ENCODE measurements at places on chromosomes 3 and 15.

DNA sequence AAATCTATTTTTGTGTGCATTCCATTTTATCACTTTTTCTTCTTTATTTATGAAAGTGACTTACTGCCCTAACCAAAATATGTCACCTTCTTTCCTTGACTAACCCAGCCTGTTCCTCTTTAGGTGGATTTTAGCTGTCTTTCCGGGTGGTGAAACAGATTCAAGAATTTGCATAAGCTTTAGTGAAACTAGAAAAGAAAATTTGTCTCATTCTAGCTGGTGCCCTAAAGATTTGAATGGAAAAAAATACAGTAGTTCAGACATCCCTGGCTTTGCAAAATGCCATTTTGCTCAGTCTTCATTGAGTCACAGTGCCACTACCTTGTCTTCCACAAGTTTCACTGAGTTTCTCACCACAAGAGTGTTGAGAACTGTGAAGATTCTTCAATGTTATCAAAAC is 28.2 kb upstream of the CCDC50 start:
- DNase-seq, result no peak

GRCh38 chr3:182180654-182181385 is 469.1 kb downstream of the SOX2 start:
- no peak for DNase-seq

DNA sequence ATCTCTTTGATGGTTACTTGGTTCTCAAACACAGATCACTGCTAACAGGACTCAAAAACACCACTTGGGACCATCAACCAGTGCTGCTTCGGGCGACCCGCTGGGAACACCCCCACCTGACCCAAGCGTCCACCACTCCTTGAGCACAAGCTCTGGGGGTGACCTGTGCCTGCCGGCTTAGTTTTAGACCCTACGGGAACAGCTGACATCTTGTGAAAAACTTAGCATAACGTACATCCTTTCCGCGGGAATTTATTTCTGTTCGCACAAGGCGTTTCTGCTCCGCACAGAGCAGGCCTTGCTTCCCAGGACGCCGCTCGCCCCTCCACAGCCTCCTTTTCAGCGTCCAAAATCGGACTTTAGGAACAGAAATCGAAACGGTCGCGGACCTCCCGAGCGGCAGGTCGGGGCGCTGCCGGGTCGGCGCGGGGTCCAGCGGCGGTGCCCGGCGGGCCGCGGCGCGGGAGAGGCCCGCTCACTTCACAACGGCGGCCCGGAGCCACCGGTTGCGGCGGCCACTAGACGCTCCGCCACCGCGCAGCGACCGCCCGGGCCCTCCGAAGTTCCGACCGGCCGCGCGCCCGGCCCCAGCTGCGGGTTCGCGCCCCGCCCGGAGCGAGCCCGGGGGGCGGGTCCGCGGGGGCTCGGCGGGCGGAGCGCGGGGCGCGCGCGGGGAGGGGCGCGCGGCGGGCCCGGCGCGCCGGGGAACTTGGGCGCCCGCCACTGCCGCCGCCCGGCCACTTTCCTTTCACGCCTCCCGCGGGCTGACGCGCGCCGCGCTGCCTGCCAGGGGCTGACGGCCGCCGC is 959 bp downstream of the SFMBT1 start:
- DNase-seq, result no peak

DNA sequence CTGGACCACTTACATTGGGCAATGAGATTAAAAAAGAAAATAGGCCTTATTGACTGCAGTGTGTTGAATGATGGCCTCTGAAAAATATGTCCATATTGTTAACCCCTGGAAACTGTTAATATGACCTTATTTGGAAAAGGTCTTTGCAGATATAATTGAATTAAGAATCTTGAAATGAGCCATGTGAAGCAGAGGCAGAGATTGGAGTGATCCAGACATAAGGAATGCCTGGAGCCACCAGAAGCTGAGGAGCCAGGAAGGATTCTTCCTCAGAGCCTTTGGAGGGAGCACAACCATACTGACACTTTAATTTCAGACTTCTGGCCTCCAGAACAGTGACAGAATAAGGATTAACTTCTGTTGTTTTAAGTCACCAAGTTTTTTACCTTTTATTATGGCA is 510.4 kb upstream of the AGTR1 start:
- DNase-seq, result no peak

- no peak for DNase-seq
Observed at GRCh38 chr15:33960549-33960935, 7.8 kb upstream of the CHRM5 start.

GRCh38 chr15:99016680-99017321 is 9.2 kb upstream of the PGPEP1L start:
- DNase-seq, result no peak

- DNase-seq, result no peak
Observed at GRCh38 chr3:52185837-52186236, 12.1 kb upstream of the ALAS1 start.

DNA sequence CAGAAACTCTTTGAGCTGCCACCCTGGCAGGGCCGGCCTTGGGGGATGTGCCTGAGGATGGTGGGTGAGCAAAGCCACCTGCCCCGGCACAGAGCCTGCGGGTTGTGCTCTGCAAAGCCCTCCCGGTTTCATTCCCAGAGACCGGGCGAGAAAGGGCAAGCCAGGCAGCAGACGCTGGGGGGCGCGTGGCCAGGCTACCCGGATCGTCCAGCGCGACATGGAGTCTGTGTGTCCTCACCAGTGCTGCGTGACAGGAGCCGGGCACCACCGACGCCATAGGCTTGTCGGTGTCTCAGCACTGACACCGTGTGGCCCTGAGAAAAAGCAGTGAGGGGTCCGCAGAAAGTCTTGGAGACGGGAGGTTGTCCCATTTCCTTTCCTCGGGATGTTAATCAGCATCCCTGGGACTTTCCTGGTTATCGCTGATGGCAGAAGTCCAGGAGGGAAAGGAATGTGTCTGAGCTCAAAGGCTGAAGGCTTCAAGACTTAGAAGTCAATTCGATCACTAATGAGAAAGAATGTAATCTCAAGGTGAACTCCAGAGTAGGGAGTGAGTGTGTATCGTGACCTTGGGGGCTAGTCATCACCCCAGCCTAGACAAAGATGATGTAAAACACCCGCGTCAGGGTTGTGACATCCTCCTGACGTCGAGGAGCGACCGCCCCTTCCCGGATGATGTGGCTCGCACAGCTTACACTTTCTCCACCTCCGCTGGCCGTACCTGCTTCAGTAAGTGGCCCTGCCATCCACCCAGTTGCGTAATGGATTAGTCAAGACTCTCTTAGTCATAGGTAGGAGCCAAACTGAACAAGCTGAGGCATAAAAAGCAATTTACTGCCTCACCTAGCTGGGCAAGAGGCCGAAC is 36.3 kb upstream of the PLA2G4E start:
- DNase-seq, result peak; percentile 51

GRCh38 chr3:175965036-175965435 is 1105.9 kb downstream of the NAALADL2 start:
- no peak for DNase-seq

GRCh38 chr3:111723293-111724215 is 128.4 kb upstream of the ZBED2 start:
- DNase-seq, result no peak

DNA sequence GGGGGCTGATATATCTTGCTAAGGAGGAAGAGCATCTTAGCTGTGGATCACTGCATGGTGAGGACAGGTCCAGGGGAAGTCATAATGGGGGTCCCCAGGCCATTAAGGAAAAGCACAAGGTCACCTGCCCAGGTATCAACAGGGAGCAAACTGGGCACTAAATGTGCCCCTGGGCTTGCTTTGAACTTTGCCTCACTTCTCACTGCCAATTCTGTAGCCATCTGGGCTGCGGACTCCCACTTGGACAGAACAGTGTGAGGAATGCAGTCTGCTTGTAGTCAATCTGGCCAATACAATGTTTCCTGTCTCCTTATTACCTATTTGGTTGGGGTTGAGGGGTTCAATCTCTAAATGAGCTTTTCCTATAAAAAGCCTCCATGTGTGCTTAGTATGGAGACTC is 21.3 kb downstream of the ARRDC4 start:
- DNase-seq, result no peak

DNA sequence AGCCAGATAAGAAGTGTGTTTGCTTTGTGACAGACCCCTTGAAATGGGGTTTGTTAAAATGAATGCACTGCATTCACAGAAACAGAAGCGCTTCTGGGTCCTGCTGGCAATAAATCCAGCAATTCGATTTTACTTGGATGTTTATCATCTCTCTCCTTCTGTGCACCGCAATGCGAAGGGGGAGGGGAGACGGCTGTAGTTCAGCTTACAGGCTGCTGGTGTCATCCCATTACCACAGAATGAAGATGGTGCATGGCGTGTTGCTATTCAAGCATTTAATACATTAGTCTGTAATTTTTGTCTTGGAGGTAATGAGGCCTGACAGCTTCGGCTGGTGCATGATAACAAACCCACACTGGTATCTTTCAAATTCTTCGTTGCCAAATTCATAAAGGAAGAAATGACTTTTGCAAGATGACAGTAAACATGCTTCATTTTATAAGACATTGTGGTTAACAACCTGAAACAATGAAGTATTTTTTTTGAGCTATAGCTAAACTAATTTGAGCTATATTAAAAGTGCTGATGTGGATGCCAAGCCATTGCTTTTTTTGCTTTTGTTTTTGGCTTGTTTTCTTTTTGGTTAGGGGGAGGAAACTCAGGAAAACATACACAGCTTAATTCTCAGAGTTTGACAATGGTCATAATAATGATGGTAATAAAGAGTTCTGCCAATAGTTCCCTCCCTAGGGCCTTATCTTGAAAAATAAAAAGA is 418.3 kb downstream of the OTOL1 start:
- DNase-seq, result no peak

- no peak for DNase-seq
Observed at GRCh38 chr15:69869291-69869690, 228.4 kb downstream of the TLE3 start.

GRCh38 chr3:106213954-106214353 is 345.1 kb upstream of the CBLB start:
- no peak for DNase-seq

DNA sequence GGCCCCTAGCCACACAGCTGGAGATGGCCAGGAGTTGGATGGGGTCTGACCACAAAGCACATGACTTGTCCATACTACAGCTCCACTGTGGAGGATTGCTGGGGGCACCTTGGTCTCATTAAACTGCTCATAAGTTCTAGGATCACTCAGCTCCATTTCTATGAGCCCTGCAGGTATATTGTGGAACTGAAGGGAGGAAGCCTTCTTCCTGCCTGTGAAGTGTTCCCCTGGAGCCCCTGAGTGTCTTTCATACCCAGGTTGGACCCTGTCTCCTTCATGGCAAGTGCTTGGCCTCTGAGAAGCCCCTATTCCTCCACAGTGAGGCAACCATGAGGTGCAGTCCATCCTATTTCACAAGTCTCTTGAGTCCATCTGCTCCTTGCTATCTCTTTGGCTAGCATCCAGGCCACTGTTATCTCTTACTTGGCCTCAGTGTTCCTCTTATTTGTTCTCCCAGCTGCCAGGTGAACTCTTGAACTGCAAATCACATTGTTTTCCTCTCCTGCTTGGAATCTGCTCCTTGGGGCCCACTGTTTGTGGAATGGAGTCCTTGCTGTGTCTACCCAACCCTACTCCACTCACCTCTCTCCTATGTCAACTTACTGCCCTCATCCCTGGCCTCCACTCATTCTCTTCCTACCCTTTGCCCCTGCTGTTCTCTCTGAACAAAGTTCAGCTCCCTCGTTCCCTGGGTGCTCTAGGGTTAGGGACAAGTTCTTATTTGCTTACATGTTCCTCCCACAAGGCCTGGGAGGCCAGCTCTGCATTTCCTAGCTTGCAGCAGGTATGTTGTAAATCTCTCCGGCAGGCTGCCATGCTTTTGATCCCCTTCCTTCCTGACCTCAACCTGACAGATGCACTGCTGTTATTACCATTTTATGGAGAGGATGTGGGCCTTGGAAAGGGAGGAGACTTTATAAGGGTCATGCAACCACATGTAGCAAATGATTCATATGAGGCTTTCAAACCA is 1.2 kb downstream of the ACOX2 start:
- no peak for DNase-seq

GRCh38 chr3:66625505-66626216 is 124.8 kb upstream of the LRIG1 start:
- no peak for DNase-seq

DNA sequence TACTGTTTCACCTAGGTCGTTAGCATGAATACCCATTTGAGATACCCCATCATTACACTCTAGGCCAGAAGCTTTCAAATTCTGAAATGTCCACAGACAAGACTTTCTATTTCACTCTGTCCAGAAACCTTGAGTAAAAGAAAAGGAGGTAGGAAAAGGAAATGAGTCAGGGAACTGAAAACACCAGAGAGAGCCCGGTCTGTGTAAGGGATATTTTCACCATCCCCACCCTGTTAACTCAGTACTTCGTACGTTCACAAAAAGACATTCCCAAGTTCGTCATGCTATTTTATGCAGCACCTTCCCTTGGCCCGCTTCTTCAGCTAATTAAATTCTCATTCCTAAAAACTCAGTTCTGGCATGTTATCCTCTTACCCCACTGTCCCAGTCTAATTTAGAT is 89.4 kb upstream of the SOX2 start:
- no peak for DNase-seq

- DNase-seq, result no peak
Observed at GRCh38 chr3:110165370-110165743, 828.0 kb upstream of the DPPA4 start.

DNA sequence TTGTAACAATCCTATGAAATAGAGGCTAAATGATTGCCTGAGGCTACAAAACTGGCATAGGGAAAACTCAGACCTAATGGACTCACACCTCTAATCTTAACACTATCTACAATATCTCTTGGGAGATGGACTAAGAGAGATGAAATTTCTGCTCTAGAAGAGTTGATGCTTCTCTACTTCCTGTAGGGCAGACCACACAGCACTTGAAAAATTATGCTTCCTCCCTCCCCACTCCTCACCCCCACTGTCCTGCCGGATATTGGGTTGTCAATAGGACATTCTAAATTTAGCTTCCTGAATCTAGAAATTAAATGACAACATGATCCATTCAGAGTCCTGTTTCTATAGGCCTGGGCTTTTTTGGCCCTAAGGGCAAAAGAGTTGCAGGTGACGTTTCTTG is 295.6 kb downstream of the GAP43 start:
- DNase-seq, result no peak

DNA sequence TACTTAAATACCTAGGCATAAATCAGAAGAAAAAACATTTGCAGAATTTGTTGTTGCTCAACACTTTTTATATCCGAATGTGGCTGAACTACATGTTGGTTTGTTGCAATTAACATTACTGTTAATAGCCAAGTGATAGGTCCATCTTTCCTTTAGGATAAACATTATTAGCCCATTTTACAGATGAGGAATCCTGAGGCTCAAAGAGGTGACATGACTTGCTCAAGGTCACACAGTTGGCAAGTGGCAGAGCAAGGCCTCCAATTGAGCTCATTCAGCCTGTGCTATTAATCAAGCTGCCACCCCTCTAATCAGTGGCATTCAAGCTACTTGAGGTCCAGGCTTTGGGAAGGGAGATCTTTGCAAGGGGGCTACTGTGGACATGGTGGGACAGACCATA is 125.8 kb upstream of the ATP2B2 start:
- no peak for DNase-seq

GRCh38 chr3:99286266-99286845 is 352.0 kb upstream of the COL8A1 start:
- no peak for DNase-seq

- no peak for DNase-seq
Observed at GRCh38 chr3:120438665-120439370, 12.0 kb downstream of the FSTL1 start.

Measured in stimulated activated CD4-positive, alpha-beta T cell treated with anti-CD3 and anti-CD28 coated beads, Interleukin-15, amount 100 ng/mL, for 48 hours (primary cell).